SK-MEL-5 (cell line): ENCODE measurements at places on chromosomes 7 and 10. TPM values are rescaled to one million over a fixed set of nuclear protein-coding genes. Genes with fewer than 3 reads are reported as not detected.

DNA sequence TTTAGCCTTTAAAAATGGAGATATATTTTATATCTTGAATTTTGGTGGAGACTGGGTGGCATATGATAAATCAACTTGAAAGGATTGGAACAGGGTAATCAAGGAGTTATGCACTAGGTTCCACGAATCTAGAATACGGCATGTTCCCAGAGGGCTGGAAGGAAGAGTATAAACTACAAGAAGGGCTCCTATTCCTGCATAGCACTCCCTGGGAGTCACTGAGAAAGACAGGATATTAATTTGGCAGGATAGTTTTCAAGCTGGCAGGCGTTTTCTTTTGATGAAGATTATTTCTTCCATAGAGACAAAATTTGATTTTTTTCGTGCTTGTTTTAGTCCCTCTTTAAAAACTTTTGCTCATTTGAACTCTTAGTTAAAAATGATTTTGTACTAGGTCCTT, 119.7 kb downstream of the VWC2 start:
- DNase-seq, result no peak

GRCh38 chr10:112022196-112022595, 161.4 kb downstream of the GPAM start:
- DNase-seq, result peak; percentile 35

- DNase-seq, result no peak
Observed at GRCh38 chr10:11612021-11613001, 861 bp upstream of the USP6NL start.

ANKRD30A gene
- not detected in 2 replicates for total RNA-seq

LIPM gene
- not detected in 2 replicates for total RNA-seq

GRCh38 chr10:116201011-116201410, 72.0 kb downstream of the GFRA1 start:
- DNase-seq, result no peak

TFPI2 gene
- total RNA-seq, result 13.5 and 14.1 TPM in 2 replicates

DNA sequence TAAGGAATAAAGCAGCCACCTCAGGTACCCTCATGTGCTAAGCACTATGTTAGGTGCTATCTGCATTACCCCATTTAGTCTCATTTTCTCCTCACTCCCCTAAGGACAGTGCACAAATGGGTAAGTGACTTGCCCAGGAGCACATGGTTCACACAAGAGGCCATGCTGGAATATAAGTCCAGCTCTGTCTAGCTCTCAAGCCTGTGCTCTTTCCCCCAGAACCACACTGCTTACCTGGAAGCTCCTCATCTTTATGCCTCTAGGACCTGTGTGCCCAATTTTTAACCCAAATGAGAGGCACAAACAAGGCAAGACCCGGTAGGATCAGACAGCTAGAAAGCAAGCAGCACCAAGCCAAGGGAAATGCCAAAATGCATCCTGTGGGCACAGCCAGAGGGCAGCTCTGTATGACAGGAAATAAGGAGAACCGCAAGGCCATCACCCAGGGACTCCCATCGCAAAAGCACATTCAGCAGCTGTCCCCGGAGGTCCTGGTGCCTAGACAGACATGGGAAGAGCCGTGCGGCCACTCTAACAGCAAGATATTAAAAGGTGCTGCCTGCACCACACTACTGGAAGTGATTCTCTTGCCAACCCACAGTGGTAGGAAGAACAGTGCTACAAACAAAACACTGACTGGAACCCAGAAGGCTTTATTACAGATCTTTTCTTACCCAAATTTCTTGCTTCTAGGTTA, 88.1 kb downstream of the GSAP start:
- DNase-seq, result peak; percentile 65

DNA sequence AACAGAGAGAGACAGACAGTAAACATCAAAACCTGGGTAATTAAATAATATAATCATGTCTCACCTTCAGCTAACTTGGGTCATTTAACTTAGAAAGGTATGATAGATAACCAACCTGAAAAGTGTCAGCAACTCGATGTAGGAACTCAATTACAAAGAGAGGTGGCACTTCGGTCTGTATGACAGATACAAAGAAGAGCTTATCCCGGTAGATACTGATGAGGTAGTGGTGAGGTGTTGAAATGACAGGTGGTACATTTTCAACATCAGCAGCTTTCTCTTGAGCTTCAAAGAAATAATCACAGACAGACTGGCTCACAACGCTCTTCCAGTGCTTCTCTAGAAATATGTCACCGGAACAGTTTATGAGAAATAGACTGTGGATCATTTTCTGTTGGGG, 12.6 kb downstream of the AP3M1 start:
- DNase-seq, result no peak

DNA sequence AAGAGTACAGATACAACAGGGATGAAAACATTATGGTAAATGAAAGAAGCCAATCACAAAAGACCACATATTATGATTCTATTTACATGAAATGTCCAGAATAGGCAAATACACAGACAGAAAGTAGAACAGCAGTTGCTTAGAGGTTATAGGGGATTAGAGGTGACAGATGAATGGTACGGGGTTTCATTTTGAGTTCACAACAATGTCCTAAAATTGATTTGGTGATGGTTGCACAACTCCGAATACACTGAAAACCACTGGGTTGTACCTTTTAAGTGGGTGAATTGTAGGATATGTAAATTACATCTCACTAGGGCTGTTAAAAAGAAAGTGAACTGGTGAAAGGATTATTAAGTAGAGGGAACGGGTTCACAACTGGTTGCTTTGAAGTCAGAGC, 76.3 kb upstream of the MRLN start:
- no peak for DNase-seq

DLD gene
- total RNA-seq, result 137 and 150 TPM in 2 replicates

DNA sequence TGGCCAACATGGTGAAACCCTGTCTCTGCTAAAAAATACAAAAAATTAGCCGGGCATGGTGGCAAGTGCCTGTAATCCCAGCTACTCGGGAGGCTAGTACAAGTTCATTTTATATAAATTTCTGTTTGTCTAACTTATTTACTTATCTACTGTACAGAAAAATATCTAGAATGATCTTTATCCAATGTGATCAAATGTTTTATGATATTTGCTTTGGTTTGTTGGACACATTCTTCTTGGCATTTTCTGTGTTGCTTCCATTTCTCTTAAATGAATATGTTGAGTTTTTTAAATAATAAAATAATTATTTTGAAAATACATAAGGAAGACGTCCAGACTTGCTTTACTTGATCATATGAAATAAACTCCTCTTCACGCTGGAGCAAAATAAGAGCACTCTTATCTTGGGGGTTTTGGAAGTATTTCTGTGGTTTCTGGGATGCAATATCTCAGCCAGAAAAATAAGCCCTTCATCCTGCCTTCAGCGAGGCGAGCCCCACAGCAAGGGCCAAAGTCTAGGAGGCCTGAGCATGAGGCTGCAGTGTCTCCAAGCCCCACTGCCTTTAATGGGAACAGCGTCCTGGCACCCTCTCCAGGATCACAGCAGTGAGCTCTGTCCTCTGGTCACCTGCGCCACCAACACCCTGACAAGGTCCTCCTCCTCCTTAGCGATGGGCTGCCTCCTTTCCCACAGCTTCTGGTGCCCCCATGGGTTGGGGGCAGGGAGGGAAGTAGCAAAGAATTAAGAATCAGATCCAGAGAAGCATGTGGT, 480.2 kb downstream of the KCNMA1 start:
- no peak for DNase-seq

SPDYE8 gene
- total RNA-seq, result not detected in 2 replicates

- DNase-seq, result no peak
Observed at GRCh38 chr10:55191236-55191860, 390.3 kb upstream of the PCDH15 start.

DNA sequence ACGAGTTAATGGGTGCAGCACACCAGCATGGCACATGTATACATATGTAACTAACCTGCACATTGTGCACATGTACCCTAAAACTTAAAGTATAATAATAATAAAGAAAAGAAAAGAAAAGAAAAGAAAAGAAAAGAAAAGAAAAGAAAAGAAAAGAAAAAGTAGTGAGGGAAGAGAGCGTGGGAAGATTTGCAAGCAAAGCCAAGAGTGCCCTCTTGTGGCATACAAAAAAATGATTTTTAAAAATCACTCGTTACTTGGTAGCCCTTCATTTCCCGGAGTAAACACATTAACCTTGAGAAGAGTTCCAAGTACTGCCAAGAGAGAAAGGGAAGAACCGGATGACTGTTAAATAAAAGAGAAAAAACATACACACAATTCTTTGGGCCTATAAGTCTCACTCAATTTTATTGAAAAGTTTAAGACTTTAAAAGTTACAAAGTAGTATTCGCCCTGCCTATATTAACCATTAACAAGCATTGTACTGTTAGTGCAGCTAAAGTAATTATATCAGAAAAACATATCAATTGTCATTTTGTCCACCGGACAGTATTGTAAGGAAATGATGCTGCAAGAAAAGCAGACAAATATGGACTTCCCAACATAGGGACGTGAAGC, 6.2 kb upstream of the CH25H start:
- peak; percentile 42 for DNase-seq

LRGUK gene
- 9.9 TPM in 2 replicates for total RNA-seq

THNSL1 gene
- 11.5 and 11.9 TPM in 2 replicates for total RNA-seq

DNA sequence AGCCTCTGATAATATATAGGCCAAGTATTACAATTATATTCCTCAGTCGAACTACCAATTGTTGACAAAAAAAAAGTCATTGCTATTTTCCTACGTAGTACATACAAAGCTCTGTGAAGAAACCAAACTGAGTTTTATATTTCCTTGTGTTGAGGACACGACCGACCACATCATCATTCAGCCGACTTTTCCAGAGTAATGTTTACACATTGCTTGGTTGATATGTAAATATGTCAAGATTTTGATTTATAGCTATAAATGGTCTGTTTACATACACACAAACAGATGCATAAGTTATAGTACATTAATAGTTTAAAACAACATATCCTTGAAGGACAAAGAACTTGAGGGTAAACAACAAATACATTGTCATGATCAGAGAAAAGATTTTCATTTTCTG, 121.5 kb downstream of the CRPPA start:
- DNase-seq, result no peak
